Esophagus mucosa (tissue), 1 donor: ENCODE measurements at places on chromosomes 3 and 15. TPM values are rescaled to one million over a fixed set of nuclear protein-coding genes. Genes with fewer than 3 reads are reported as not detected.

The CYP8B1 gene
- not detected for total RNA-seq

The RPL15 gene
- 1,347 TPM for total RNA-seq

The ROBO2 gene
- 7.1 TPM for total RNA-seq

The TTC21A gene
- total RNA-seq, result 2.3 TPM

The SRGAP3 gene
- 5.2 TPM for total RNA-seq

The A4GNT gene
- not detected for total RNA-seq

The ZBTB20 gene
- 7.3 TPM for total RNA-seq

The SAXO2 gene
- total RNA-seq, result 0.80 TPM

The CTXN2 gene
- not detected for total RNA-seq

The C3orf20 gene
- 0.24 TPM for total RNA-seq

GRCh38 chr3:50296721-50297383, 2.4 kb downstream of the HYAL3 start:
- ATAC-seq, result no peak

DNA sequence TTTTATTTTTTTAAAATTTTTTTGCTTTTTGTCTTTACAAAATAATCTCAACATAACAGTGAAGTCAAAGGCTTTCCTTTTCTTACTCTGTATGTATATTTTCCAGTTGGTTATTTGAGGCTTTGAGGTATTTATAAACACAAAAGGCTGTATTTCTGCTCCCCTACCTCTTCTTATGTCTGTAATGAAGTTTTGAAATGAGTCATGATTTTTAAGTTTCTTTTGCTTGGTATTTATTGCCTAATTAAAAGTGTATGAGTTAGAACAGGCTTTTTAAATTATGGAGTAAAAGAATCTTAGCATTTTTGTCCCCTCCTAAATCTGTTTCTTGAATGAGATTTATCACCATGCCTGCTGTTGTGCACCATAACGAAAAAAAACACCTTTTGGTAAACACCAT, 66.0 kb downstream of the DCUN1D1 start:
- ATAC-seq, result no peak

GRCh38 chr3:15496341-15496664, 25.2 kb downstream of the COLQ start:
- no peak for ATAC-seq

GRCh38 chr3:114272271-114272670, 21.6 kb upstream of the TIGIT start:
- ATAC-seq, result no peak

GRCh38 chr3:45841420-45841756, 531 bp downstream of the LZTFL1 start:
- peak; percentile 48 for ATAC-seq

DNA sequence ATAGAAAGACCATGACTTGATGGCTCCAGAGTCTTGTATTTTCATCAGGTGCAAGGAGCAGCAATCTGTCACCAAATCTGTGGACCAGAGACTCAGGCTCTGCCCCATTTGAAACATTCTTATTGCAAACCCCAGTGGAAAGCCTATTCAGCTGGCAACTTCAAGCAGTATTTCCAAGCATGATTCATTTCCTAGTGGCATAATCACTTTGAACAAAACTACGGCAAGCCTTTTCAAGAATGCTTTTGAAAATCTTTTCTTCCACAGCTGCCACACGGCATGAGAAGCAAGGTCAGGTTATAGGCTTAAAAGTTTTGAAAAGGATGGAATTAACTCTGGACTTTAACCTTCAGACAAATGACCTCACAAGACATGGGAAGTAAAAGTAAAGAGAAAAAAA, 122.0 kb upstream of the BFSP2 start:
- no peak for ATAC-seq

GRCh38 chr3:21328711-21329390, 422.2 kb downstream of the ZNF385D start:
- ATAC-seq, result no peak

DNA sequence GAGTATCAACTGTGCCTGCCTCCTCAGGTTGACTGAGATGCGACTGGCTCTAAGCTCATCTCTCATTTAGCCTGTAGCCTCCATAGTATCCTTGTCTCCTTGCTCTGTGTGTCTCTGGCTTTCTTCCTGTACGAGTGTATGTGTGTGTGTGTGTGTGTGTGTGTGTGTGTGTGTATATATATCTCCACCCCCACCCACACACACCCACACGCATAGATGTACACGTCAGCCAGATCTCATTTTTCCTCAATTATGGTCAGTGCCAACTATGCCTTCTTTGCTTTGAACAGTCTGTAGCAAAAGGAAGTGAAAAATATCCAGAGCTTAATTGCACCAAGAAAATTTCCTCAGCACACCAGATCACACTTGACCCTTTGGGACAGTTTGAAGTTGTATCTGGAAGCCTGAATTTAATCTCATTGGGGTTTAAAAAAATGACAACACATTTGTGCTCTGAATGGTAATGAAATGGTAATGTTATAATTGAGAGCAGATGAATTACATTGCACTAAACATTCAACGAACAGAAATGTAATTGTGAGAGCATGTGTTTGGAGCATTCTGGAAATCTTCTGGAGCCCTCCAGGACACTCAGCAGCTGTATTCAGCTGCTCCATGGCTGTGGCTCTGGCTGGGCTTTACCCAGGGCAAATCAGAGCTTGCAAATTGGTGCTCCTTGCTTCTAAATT, 63.6 kb downstream of the RYR3 start:
- ATAC-seq, result no peak

DNA sequence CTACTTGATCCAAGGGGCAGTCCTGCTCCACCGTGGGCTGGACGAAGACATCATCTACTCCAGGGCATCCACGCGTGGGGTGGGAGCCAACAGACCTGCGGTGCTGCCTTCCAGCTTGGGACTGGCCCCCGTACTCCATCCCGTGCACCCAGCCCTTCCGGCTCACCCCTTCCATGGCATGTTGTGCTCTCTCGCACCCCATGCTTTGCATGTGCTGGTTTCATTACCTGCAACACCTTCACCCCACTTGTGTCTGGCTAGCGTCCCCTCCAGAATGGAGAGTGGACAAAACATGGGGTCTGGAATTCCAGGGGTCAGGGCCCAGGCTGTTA, 30.2 kb downstream of the SEMA7A start:
- peak; percentile 3 for ATAC-seq

- no peak for ATAC-seq
Measured at GRCh38 chr15:63901912-63902670, 68.3 kb upstream of the HERC1 start.

- ATAC-seq, result no peak
Measured at GRCh38 chr3:118978393-118978758, 56.3 kb downstream of the IGSF11 start.

DNA sequence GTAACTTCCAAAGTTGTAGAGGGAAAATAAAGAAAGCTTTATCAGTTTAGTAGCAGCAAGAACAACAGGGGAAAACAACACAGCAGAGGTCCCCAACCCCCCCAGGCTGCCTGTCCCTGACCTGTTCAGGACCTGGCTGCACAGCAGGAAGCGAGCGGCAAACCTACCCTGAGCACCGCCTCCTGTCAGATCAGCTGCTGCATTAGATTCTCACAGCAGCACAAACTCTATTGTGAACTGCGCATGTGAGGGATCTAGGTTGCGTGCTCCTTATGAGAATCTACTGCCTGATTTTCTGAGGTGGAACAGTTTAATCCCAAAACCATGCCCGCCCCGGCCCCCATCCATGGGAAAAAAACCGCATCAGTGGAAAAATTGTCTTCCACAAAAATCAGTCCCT, 40.3 kb downstream of the USP50 start:
- no peak for ATAC-seq

GRCh38 chr3:71966185-71966584, 181.2 kb upstream of the PROK2 start:
- ATAC-seq, result no peak

DNA sequence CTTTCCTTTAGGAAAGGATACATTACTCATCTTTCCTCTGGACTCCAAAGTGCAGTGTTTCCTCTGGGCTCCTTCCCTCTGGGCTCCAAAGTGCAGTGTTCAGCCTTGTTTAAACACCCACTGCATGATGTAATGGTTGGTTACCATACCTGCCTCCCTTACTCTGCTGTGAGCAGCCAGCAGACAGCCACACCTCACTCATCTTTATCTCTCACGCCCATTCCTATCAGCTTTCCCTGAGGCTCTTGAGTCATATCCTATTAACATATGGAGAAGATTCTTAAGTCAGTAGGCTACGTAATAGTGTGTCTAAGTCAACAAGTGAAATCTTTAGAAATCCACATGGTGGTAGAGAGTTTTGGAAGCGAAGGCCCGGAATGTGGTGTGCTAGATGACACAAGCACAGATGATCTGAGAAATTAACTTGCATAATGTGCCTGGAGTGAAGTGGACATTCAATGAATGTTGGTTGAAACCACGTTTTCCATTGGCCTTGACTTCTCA, 97.2 kb upstream of the CTNNB1 start:
- peak; percentile 67 for ATAC-seq

DNA sequence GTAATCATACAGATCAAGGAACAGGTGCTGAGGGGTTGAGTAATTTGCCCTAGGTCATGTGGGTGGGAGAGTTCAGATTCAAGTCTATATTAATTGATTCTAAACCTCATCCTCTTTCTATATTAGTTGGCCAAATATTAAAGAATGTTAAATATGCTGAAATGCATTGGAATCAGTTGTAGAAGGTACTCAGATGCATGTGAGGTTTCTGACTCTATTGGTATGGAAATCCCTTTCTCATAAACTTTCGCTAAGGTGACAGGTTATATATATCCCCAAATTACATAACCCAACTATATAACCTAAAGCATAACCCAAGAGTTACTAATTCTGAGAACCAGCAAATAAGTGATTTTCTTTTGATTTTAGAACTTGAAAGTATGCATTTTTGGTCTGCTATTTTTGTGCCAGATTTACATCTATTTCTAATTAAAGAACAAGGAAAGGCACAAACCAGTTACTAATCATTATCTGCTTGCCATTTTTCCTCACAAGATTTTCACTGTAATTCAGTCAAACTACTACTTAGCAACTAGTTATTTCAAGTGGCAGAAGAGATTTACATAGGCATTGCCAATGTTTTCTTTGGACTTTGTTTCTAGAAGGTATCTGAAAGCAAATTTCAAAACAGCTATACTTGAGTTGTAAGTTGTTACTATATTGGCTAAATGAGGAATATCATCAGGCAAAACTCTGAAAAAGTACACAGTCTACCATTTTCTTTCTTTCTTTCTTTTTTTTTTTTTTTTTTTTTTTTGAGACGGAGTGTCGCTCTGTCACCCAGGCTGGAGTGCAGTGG, 201.3 kb downstream of the RBMS3 start:
- ATAC-seq, result no peak

GRCh38 chr3:178646186-178646862, 110.1 kb downstream of the KCNMB2 start:
- ATAC-seq, result no peak

DNA sequence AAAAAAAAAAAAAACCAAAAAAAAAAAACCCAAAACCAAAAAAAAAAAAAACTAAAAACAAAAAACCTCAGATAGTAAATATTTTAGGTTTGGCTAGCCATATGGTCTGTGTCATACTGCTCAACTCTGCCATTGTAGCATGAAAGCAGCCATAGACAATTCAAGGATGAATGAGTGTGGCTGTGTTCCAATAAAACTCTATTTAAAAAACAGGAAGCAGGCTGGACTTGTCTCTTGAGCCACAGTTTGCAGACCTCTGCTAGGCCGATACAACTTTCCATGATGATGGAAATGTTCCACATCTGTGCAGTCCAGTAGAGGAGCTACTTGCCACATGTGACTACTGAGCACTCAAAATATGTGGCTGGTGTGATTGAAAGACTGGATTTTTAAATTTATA, 11.1 kb downstream of the EFCAB12 start:
- no peak for ATAC-seq

DNA sequence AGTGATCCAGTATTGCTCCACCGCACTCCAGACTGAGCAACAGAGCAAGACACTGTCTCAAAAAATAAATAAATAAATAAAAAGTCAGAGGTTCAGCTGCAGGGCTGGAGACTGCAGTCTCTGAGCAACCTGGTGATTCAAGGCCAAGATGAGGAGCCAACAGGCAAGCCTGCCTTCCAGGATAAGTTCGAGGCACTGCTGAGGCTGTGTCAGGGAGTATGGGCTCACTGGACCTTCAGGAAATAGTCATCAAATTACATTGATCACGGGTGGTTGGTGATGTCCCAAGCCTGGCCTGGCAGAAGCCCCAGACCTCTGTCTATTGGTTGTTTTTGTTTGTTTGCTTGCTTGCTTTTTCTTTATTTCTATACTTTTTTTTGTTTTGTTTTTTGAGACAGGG, 41.5 kb downstream of the IDH2 start:
- no peak for ATAC-seq

GRCh38 chr3:10244009-10244408, 4.2 kb upstream of the TATDN2 start:
- ATAC-seq, result no peak

GRCh38 chr3:167102071-167102470, 278.0 kb downstream of the ZBBX start:
- ATAC-seq, result no peak

GRCh38 chr15:77038312-77039216, 32.3 kb downstream of the TSPAN3 start:
- ATAC-seq, result peak; percentile 45

GRCh38 chr15:34019369-34019990, 19.5 kb downstream of the AVEN start:
- no peak for ATAC-seq

- no peak for ATAC-seq
Measured at GRCh38 chr3:71035314-71035713, 548.2 kb downstream of the FOXP1 start.

DNA sequence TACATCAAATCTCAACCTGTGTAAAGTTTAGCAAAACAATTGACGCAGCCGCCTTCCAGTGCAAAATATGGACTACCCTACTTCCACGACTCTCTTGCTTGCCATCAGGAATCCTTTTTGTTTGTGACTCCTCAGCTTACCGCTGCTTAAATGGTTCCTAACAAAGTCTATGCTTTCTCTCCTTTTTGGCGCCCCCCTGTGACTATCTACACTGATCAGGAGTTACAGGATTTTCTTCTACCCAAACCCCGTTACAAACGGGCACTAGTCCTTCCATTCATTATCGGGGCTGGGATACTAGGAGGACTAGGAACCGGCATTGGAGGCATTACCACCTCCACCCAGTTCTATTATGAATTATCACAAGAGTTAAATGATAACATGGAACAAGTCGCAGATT, 184.0 kb downstream of the IGSF11 start:
- no peak for ATAC-seq

GRCh38 chr3:11565932-11566331, 77.8 kb downstream of the VGLL4 start:
- ATAC-seq, result no peak
